Activated CD4-positive, alpha-beta T cell treated with anti-CD3 and anti-CD28 coated beads for 24 hours (primary cell): ENCODE measurements at places on chromosomes 16 and 17.

- no peak for DNase-seq
These were observed 198.4 kb downstream of the ANKFN1 start for GRCh38 chr17:56351675-56352074.

DNA sequence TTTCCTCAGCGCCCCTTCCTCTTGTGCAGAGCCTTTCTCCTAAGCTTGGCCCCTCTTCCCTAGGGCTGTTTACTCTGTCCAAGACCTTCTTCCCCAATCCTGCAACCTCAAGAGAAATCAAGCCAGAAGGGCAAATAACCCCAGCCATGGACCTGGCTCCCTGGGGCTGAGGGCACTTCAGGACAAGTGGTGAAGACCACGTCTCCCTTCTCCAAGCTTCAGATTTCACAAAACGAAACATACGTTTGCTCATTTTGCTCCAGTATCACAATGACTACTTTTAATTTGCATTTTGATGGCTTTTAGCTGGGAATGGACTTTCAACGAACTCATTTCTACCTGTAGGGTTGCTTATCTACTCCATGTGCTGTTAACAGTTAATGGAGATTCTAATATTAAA lies 139.8 kb upstream of the CACNG5 start:
- DNase-seq = no peak

GRCh38 chr17:73071066-73071999 lies 21.2 kb downstream of the SLC39A11 start:
- no peak for DNase-seq

DNA sequence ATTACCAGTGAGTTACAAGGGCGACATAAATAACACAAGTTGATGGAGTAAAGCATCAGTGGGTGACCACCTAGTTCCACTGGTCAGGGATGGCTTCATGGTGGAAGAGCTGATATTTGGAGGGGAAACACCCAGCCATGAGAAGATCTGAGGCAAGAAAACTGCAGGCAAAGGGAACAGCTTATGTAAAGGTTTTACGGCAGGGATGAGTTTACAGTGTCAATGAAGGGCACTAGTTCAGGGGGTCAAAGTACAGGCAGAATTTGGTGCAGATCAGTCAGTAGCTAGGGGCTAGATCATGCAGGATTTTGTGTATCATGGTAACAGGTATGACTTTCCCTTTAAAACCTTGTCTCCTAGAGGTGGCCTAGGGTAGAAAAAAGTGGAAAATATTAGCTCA lies 339.6 kb downstream of the PMP22 start:
- DNase-seq = no peak

DNA sequence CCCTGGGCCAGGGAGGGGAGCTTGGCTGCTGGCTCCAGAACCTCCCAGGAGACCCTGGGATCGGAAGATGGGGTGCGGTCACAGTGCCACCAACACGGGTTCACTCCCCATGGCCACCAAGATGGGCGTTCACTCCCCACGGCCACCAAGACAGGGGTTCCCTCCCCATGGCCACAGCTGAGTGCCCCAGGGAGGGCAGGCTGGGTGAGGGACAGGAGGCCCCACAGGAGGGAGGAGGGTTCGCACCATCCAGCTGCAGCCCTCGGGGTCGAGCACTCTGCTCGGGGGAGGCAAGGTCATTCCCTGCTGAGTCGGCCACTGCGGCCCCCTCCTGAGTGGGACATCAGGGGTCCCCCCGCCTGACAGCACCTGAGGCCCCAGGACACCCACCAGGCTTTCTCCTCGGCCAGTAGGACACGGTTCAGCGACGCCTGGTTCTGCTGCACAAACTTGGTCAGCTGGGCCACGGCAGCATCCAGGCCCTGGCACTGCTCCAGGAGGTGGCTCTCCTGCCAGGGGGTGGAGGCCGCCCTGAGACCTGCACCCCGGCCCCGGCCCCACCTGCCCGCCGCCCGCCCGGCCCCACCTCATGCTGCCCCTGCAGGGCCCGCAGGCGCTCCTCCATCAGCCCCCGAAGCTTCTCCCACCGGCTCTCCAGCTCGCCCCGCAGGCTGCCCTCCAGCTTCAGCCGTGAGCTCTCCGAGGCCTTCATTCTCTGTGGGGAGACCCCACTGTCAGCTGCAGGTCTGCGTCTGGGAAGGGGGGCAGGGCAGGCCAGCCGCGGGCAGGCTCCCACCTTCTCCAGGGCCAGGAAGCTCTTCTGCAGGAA lies 5.9 kb downstream of the CCDC154 start:
- DNase-seq = no peak

DNA sequence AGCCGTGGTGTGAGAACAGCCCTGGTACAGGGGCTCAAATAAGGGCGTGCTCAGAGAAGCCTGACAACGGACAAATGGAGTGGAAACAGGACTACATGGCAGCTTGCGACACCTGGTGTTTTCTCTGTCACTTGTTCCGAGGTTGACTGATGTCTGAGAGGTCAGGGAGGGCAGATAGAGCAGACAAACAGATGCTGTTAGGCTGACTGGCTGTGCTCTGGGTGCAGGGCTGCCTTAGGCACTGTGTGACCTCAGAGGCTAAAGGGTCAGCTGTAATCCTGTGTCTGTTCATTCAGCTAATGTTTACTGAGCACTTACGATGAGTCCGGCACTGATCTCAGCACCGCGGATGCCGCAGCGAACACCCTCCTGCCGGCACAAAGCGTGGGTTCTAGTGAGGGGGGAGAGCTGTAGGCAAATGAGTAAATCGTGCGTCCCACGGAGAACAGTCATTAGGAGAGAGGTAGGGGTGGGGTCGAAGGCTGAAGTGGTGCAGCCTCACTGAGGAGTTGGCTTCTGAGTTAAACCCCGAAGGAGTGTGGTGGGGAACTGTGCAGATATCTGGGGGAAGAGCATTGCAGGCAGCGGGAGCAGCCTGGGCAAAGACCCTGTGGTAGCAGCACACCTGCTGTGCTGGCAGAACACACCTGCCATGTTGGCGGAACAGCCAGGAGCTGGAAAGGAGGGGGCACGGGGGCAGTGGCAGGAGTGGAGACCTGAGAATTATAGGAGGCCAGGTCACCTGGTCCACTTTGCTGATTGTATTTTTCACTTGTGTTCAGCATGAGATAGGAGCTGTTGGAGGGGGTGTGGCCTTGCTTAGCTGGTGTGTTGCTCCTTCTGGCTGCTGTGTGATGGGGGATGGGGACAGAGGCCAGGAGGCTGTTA lies 35.0 kb downstream of the GPT2 start:
- no peak for DNase-seq
